ENCODE measurements at places on chromosomes 11 and 22. TPM values are rescaled to one million over a fixed set of nuclear protein-coding genes. Genes with fewer than 3 reads are reported as not detected.

GRCh38 chr22:49670456-49671330 is 157.0 kb downstream of the BRD1 start:
- DNase-seq: no peak

- DNase-seq: no peak
Measured at GRCh38 chr11:43921561-43922294, 20.7 kb upstream of the C11orf96 start.

GRCh38 chr11:79330651-79331050 is 110.2 kb downstream of the TENM4 start:
- DNase-seq: no peak

DNA sequence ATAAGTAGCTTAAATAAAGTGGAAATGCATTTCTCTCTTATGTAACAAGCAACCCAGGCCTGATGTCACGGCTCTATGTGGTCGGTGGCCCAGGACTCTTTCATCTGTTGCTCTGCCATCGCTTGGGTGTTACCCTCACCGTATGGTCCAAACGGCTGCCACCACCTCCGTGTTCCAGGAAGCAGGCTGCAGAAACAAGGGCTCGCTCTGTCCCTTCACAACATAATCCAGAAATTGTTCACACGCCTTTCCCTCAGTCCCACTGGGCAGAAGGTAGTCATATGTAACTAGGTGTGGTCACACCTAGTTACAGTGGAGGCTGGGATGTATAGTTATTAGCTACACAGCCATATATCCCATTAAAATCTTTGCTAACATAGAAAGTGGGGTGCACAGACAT is 421.0 kb downstream of the SOX6 start:
- DNase-seq: no peak

The TMEM151A gene
- not detected for total RNA-seq
